Subcutaneous preadipocyte (primary cell): ENCODE measurements at places on chromosomes 16 and 17. TPM values are rescaled to one million over a fixed set of nuclear protein-coding genes. Genes with fewer than 3 reads are reported as not detected.

NATD1 gene
- total RNA-seq, result 2.0 and 3.3 TPM in 2 replicates

SRCIN1 gene
- total RNA-seq, result under 0.01 TPM in 1 of 2 replicates, not detected in the other

PIK3R5 gene
- not detected in 2 replicates for total RNA-seq

CDK3 gene
- 0.37 and 0.98 TPM in 2 replicates for total RNA-seq

CHTF18 gene
- total RNA-seq, result 16.9 and 20.1 TPM in 2 replicates

LCMT1 gene
- 24.4 and 25.7 TPM in 2 replicates for total RNA-seq

MYH8 gene
- total RNA-seq, result not detected in 2 replicates

INCA1 gene
- 0.37 TPM in 1 of 2 replicates, not detected in the other for total RNA-seq

LCAT gene
- 5.1 and 11.1 TPM in 2 replicates for total RNA-seq

SPIRE2 gene
- 2.6 and 3.9 TPM in 2 replicates for total RNA-seq

ABCA9 gene
- 22.7 and 47.8 TPM in 2 replicates for total RNA-seq

ADGRG3 gene
- not detected in 2 replicates for total RNA-seq

HS3ST2 gene
- under 0.01 TPM in 2 replicates for total RNA-seq

PTX4 gene
- under 0.01 and 0.39 TPM in 2 replicates for total RNA-seq

PIMREG gene
- 21.7 and 22.0 TPM in 2 replicates for total RNA-seq

ACACA gene
- 66.5 and 88.0 TPM in 2 replicates for total RNA-seq

TBC1D3H gene
- not detected in 2 replicates for total RNA-seq
